ENCODE measurements at places on chromosomes 3 and 15.
A peak's percentile ranks its signal among the peaks of the same experiment; 100 is the strongest.

DNA sequence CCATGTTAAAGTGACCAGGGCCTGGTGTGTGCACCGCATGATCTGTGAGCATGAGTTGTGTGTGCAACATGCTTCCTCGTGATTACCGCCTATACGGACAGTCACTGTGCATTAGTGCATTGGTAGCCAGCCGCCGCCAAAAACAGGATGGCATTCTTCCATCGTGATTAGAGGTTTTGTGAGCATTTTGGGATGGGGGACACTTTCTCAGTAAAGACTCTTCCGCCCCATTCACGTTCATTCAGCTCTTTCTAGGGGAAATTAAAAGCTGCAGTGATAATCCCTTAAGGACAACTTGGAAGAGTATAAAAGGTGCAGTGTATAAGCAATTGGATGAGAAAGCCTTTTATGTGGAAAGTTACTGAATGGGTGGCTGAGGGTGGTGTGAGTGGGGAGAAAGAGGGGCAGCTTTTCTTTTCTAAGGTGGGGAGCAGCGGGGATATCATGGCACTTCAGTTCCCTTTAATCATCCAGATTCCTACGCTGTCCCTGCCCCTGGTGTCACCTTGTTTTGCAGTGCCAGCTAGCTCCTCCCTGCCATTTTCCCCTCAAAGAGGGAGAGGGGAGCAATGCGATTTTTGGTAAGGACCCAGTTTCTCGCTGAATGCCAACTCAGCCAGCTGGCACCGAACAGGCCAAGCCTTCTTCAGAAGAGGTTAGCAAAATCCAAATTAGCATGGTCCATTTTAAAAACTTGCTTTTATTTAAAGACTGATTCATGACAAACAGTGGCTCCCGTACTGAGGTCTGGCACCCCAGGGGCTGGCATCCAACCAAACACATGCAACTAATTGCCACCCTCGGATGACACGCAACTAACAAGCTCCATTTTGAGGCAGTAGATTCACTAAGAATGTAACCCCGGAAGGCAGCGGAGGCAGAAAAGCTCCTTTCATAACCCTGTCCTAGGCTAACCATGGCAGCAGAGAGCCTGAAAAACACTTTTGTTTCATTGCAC lies 447.8 kb downstream of the FHIT start:
- no peak for DNase-seq

GRCh38 chr15:100082761-100083402 lies 258.9 kb downstream of the ADAMTS17 start:
- DNase-seq, result no peak

- DNase-seq, result peak; percentile 34
Measured at GRCh38 chr3:31768479-31769125, 212.5 kb downstream of the OSBPL10 start.

GRCh38 chr3:49803465-49804140 lies 542 bp downstream of the INKA1 start:
- peak; percentile 34 for DNase-seq

- DNase-seq, result no peak
Measured at GRCh38 chr3:123453675-123454074, 4.8 kb upstream of the ADCY5 start.

GRCh38 chr15:80478075-80478474 lies 73.9 kb downstream of the ARNT2 start:
- DNase-seq, result no peak

GRCh38 chr3:189848395-189849040 lies 217.3 kb downstream of the TP63 start:
- DNase-seq, result no peak

DNA sequence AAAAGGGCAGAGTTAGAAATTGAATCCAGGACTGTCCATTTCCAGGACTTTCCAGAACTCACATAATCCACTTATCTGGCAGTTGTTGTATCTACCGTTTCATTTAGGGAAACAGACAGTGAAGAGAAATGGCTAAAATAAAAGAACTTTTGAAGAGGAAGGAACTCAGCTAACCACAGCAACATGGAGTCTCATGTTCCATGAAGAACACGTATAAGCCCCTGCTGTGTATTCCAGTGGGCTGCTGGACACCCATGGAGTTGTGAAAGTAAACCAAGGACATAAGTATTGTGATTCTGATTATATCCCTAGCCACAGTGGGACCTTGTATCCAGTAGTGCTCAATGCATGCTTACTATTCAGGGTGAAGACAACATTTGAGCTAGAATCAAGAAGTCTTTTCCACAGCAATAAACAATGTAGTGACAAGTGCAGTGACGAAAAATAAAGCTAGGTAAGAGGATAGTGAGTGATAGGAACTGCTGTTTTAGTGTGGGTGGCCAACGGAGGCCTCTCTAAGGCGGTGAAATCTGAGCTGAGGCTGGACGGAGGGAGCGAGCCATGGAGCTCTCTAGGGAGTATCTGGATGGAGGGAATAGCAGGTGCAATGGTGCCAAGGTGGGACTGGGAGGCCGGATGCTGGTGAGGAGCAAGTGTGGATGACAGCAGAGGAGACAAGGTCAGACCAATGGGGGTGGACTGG lies 26.8 kb upstream of the TRH start:
- DNase-seq, result no peak

- DNase-seq, result no peak
Measured at GRCh38 chr15:98774756-98775497, 126.6 kb downstream of the IGF1R start.

DNA sequence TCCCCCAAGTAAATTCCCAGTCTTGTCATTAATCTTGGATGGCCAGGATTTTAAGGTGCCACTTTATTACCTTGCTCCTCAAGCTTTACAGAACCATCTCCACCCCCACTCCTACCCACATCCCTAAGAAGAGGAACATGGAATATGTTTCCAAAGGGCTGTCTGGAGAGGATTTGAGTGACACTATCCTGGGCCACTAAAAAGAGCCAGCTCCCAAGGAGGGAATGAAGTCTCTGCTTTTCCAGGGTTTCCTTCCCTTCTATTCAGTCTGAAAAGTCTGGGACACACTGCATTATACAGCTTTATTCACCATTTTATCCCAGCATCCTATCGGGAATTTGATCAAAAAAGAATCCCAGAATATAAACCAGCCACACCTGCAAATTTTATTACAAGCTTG lies 35.6 kb upstream of the MECOM start:
- DNase-seq, result no peak

DNA sequence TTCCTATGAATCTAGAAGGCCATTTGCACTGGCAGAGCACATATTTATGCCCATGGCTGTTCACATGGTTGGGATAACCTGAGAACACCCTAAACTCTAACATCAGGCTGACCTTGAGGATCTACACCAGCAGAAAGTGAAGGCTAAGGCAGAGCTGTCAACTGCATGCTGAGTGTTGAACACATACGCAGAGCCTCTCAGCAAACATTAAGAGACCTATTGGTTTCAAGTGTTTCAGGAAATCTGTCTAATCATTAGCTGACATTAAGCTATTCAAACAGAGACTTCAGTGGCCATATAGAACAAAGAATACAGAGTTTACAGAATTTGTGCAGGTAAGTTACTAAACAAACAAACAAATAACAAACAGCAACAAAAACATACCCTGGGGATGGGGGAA lies 16.1 kb upstream of the SEC61A1 start:
- no peak for DNase-seq

GRCh38 chr3:55858302-55858701 lies 371.2 kb upstream of the WNT5A start:
- no peak for DNase-seq

DNA sequence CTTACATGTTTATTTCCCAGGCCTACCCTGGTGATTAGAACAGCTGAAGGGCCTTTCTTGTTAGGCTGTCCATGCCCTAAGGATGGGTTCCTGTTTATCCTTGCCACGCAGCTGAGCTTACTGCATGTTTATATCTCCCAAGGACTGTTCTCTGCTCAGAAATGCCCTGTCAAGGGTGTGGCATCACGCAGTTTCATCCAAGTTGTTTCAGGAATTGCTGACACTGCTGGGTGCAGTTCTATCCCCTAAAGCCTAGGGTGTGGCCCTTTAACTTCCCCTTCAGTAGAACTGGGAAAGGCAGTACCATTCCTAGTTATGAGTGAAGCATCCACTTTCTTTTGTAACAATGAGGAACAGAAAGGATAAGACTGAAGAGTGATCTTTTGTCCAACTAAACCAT lies 5.0 kb downstream of the ELL3 start:
- DNase-seq, result no peak

DNA sequence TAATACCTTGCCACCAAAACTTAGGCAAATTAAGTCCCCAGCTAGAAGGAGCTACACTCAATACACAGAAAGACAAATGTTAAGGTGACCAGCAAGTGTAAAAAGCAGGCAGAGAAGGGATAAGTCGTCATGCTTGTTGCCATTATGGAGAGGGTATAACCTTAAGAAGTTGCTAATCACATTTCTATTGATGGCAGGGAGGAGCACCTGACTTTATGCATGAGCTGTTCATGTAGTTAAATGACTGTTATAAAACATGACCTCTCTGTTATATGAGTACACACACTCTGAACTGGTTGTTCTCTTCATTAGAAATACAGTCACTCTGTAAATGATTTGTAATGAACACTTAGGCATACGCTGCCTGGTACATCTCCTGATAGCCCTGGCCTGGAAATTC lies 6.6 kb upstream of the CCNL1 start:
- no peak for DNase-seq

- no peak for DNase-seq
Measured at GRCh38 chr3:177885063-177885462, 651.2 kb upstream of the KCNMB2 start.

DNA sequence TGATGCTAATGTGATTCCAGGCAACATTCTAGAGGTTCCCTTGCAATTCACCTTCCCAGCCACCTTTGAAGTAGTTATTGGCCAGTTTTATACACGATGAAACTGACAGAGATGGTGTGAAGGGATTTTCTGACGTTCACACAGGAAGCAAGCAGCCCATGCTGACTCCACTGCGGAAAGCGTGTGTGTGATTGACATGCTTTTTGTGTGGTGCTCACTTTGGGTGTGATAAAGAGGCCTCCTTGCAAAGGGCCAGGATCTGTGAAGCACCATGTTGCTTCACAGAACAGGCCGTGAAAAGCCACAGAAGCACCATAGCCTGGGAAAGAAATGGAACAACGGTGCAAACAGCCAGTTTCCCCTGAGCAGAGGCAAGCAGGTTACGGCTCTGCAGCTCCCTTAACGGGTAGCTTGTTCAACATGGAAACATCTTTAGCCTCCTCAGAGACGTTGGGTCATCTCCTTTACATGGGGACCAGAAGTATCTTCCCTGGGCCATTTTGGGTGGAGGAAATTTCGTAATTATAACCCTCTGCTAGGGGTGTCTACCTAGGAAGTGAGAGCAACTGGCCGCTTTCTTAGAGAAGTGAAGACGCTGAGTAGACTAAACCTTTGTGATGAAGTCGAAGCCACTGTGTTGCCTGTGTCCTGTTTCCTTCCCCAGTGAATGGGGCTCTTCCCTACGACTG lies 108.5 kb downstream of the APBA2 start:
- peak; percentile 59 for DNase-seq

DNA sequence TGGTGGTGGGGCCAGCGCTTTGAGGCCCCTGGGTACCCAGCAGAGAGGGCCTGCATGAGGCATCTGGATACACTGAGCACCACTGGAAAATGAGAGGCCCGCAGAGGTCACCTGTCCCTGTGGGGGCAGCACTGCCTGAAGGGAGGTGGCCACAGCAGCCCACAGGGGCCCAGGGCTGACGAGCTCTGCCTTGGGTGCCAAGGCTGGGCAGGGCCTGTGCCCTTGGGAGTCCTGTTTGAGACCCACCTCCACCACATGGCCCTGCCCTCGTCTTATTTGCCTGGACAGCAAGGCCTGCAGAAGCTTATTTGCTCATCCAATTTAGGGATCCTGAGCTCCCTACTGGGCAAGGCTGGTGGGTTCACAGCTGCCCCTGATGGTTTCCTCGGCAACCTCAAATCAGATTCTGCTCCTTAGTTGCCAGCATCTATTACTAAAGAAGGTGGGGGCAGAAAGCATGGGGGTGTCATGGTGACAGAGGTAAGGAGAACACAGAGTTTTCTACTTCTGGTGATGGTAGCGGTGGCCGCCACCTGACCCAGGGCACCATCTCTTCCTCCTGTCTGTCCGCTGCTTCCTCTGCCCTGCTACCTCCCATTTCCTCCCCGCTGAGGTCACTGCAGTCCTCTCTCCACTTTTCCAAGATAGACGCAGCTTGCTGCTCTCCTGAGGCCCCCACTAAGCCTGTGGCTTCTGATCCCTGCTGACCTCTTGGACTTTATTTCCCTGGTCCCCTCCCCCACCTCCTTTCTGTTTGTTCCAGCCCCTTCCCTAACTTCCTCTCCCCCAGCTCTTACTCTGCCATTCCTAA lies 62.9 kb downstream of the HMCES start:
- DNase-seq, result no peak

DNA sequence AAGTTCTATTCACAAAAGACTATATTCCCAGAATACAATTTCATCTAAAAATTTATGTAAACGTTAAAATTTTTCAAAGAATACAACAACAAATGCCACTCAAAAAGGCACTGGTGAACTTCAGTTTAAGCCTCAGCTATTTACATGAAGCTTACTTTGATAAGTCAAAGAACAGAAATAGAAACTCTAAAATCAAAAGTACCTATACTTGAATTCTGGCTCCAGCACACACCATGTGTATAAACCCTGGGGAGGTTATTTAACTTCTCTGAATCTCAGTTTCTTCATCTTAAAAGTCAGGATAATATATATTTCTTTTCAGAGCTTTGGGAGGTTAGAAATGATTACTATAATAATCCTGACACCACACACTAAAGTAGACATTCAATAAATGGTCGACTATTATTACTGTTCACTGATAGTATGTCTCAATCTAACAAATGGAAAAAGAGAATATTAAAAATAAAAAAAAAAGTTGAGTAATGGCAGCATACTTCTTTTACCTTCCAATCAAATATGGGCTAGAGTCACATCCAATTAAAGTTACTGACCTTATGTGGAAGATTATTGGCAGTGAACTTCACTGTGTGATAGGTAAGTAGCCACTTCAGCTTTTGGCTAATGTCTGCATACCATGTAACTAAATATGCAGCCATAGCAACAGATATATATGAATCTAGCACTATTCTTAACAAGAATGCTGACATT lies 248.4 kb downstream of the ISL2 start:
- DNase-seq, result no peak

DNA sequence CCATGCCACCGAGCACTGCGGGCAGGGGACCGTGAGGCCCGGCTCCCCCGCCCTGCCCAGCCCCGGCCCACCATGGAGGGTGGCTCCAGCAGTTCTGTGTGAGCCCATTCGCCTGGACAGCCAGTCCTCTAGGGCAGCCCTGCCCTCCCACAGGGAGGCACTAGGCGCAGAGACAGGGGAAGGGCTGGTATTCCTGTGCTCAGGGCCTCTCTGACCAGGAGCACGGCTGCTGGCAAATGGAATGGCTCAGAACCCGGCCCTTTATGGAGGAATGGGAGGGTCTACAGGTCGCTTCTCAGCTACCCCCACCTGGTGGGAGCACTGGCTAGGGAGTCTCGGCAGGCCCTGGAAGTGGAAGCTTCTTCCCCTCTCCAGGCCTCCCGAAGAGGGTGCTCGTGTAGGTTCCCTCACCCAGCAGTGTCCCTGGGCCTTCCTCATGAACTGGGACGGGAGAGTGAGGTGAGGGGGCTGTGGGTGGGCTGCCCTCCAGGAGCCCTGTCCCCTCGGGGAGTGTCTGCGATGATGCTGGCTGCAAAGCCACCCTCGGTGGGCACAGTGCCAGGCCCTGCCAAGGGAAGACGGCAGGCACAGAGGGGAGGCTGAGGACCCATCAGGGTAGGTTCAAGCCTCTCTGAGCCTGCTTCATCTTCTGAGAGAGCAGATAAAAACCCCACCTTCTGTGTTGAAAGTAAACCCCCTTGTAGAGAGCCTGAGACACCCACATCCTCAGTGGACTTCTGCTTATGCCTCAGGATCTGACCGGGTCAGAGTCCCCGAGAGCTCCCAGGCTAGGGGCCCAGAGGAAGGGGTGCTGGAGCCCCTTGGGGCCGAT lies 1.5 kb downstream of the MELTF start:
- DNase-seq, result no peak
